ENCODE measurements at places on chromosomes 6 and 20.

- DNase-seq: no peak
Observed at GRCh38 chr6:18016133-18016532, 28.7 kb upstream of the KIF13A start.

DNA sequence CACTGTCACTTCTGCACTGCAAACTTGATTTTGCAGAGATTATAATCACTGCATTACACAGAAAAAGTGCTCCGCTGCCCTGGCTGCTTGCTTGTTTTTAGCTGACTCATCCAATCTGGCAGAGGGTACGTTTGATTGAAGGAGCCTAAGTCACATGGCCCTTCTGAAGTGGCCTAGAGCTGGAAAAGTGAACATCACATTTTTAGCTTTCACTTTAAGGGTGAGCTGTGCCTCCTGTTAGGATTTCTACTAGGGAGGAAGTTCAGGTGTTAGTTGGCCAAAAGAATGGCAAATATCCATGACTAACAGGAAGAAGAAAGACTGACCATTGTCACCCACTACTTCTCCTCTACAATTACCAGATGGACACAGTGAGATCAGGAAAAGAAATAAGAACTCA is 889.1 kb upstream of the MAP3K7 start:
- no peak for DNase-seq

GRCh38 chr20:59469267-59470252 is 134.8 kb upstream of the PHACTR3 start:
- no peak for DNase-seq

- DNase-seq: no peak
Observed at GRCh38 chr6:26270486-26270861, 94.5 kb upstream of the BTN3A2 start.

GRCh38 chr6:14126191-14126590 is 8.6 kb downstream of the CD83 start:
- DNase-seq: no peak

DNA sequence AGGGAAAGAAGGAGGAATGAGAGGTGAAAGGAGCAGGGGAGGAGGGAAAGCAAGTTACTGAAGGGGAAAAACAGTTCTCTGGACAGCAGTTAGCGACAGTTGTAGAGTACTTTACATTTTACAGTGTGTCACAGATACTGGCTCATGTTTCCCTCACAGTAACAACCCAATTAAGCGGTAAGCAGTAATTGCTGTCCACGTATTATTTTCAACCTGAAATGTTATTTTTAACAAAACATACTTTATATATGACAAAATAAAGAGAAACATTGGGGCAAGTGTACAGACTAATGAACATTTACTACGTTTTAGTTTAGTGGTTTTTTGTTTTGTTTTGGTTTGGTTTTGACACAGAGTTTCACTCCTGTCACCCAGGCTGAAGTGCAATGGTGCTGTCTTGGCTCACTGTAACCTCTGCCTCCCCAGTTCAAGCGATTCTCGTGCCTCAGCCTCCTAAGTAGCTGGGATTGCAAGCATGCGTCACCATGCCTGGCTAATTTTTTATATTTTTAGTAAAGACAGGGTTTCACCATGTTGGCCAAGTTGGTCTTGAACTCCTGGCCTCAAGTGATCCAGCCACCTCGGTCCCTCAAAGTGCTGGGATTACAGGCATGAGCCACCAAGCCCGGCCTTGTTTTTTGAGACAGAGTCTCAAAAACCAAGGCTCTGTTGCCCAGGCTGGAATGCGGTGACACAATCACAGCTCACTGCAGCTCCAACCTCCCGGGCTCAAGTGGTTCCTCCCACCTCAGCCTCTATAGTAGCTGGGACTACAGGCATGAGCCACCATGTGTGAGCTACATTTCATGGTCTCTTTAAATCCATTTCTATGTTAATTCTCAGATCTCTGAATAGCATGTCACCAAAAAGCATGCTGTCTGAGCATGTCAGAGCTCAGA is 22.6 kb upstream of the BTN3A2 start:
- DNase-seq: no peak

DNA sequence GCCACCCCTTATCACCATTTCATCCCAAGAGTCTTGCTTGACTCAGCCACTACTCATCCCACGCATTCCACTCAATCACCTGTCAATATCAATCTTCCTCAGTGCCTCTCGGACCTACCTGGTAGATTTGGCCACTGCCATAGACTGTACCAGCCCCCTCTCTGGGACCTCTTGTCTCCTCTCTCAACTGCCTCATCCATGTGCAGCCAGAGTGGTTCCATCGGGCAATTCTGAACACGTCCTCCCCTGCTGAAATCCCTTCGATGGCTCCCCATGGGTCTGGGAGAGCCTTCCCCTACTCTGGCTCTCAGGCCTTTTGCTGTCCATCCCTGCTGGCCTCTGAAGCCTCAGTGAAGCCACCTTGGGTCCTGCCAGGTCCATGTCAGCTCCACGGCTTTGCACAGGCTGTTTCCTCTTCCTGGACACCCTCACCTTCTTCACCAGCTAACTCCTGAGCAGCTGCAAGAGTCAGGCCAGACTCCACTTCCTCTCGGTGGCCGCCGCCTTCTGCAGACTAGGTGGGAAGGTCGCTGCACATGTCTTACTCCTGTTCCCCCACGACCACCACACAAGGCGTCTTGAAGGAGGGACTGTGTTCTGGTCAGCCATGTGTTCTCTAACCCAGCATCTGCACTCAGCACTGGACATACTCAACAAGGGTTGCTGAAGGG is 120.4 kb downstream of the TOX2 start:
- DNase-seq: no peak
